Cortex of kidney (tissue), 1 donor: ENCODE measurements at places on chromosomes 7 and 10.

- DNase-seq = no peak
Measured at GRCh38 chr7:56033671-56034432, 17.4 kb downstream of the PSPH start.

GRCh38 chr7:11830582-11831155 lies 1.3 kb downstream of the THSD7A start:
- DNase-seq = no peak

GRCh38 chr10:70552586-70552985 lies 50.0 kb downstream of the PRF1 start:
- DNase-seq = no peak

DNA sequence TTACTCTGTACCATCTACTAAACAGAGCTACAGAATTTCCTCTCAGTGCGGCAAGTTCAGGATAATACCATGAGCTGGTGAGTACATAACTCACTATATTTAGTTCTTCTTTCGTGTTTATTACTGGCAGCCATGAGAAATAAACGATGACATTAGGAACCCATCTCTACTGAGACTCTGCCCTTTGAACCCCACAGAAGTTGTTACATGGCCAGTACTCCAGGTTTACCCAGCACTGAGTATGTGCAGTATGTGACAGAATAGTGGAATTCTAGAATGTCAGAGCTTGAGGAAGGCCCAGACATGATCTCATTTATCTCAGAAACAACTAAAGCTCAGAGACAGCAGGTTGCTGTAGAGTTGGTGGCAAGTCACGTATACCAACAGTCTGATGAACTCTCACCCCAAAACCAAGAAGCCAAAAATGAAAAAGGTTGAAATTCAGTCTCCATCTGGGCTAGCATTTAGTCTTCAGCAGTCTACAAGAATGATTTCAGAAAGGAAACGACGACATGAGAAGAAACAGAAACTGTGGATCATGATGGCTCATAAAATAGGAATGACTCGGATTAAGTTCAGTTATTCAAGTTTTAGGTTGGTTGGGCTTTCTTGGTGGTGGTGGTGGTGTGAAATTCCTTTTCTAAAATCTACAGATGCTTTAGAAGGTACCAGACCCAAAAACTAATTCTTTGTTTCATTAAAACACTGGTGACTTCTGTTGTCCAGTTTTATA lies 78.5 kb downstream of the SORBS1 start:
- DNase-seq = no peak

DNA sequence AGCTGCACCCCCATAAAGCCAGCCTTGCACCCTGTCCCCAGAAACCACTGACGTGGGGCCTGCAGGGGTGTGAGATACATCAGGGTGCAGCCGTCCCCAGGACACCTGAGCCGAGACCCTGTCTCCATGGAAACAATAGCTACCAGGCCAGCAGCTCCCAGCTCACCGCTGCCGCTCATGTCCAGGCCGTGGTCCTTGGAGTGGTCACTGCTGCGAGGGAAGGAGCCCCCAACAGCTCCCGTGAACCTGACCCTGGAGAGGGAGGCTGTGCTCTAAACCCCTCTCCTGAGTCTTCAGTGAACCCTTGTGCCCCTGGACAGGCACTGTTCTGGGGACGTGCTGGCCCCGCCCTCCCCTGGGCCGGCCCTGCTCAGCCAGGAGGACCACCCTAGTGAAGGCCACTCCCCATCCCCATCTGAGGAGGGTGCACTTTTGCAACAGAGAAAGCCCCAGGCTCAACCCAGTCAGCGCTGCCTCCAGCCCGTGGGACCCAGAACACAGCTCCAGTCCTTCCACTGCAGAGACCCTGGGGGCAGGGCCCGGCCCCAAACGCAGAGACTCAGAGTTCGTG lies 19.6 kb upstream of the INPP5A start:
- DNase-seq = no peak

DNA sequence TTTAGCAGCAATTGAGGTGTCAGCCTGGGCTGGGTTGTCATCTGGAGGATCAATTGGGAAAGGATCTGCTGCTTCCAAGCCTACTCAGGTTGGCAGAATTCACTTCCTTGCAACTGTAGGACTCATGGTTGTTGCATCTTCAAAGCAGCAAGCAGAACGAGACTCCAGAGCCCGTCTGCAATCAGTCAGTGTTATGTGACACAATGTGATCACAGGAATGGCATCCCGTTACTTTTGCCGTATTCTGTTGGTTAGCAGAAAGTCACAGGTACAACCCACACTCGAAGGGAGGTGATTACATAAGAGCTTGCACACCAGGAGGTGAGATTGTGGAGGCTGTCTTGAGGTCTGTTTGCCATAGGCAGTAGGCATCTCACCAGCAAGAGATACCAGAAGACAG lies 15.4 kb upstream of the LYZL1 start:
- DNase-seq = no peak

GRCh38 chr10:86345859-86346798 lies 20.5 kb downstream of the GRID1 start:
- no peak for DNase-seq

DNA sequence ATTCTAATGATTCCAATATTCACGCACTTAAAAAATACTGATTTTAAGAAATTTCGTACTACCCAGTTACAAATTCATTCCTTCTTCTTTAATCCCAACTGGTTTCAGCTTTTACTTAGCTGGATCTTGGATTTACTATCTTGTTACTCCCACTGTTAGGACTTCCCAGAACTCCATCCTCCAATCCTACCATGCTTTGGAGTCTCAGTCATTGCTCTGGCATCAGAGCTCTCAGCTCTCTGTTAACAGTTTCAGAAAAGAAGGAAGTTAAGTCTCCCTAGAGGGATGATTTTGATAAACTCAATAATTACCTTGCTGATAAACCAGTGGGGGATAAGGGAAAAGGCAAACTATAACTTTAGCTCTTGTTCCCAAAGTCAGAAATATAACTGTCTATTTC lies 9.5 kb downstream of the PPA1 start:
- no peak for DNase-seq

DNA sequence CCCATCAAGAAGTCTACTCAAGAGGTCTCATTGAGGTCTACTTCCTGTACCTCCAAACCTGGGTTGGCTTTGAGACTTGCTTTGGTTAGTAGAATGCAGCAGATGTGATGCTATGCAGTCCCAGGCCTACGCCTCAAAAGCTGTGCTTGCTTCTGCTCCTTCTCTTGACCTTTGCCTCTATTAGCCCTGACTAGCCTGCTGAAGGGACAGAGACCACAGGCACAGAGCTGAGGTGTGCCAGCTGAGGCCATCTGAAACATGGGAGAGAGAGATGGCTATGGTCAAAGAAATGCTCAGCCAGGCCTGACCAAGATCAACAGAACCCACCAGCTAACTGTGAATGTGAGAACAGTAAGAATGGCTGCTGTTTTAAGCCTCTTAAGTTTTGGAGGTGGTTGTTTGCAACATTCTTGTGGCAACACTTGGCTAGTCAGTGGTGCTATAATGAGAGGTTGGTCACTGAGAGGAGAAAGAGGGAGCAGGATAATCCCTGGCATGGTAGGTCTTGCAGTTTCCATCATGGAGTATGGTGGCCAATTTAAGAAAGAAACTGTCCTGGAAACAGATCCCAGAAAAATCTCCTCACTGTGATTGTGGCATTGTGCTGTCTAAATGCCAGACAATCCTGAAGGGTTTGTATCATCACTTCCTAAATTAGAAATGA lies 176.1 kb upstream of the PHYHIPL start:
- DNase-seq = no peak

GRCh38 chr7:18770822-18771221 lies 275.3 kb downstream of the HDAC9 start:
- DNase-seq = no peak

DNA sequence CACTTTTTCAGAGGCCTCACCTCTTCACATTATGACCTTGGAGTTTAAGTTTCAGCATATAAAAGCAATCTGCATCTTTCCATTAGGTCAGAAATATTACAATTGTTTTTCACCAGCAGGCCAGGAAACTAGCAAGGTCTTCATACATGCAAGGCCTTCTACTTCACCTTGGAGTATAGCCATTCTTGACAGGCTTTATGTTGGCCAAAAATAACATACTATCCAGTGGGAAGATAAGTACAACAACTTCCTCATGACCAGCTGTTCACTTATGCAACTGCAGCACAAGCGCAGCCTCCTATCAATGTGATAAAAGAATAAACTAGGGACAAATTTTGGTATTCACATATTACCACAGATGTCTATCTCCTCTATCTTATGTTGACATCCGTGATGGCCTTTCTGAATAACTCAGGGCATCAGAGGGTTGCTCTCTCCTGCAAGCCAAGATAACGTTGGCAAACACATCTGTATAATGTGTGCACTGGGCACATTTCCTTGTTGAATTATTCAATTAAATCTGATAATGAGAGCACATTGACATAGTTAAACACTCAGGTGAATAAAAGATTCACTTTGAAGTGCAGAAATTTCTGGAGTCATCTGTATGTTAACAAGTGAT lies 239.8 kb downstream of the FZD1 start:
- no peak for DNase-seq

- no peak for DNase-seq
Measured at GRCh38 chr7:92949748-92950147, 113.4 kb upstream of the CDK6 start.

DNA sequence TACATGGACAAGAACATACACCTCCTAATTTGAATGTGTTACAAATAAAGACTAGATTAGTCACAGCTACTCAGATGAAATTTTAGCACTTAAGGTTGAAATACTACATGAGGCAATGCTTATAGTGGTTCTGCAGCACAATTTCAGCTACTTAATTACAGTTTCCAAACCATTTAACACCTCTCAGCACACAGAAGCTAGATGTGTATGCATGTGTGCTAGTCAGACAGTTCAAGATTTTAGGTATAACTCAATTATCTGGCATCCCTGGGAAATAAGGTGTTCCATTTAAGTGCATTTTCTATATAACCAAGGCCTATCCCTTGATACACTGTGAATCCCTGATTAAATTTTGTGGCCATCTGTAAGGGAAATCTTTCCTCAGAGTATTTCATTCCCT lies 141.8 kb downstream of the CHCHD3 start:
- no peak for DNase-seq

DNA sequence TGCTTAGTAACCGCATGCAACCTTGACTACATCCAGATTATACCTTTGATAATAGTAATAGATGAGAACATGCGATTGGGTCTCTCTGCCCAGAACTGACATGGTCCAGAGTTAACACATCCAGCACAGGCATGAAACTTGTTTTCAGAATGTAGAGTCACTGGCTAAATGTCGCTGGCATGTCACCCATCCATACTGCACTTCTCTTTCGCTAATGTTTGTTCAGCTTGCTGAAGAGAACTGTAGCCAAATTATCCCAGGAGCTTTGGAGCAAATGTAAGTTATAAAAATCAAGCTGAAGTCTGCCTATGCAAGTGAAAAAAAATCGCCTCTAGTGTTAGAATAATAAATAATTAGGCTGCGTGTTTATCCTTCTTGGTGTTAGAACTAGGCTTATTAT lies 98.2 kb downstream of the PRTFDC1 start:
- no peak for DNase-seq

GRCh38 chr7:132943645-132944044 lies 138.2 kb downstream of the CHCHD3 start:
- DNase-seq = no peak

- DNase-seq = no peak
Measured at GRCh38 chr7:155705623-155706360, 61.3 kb downstream of the RBM33 start.

DNA sequence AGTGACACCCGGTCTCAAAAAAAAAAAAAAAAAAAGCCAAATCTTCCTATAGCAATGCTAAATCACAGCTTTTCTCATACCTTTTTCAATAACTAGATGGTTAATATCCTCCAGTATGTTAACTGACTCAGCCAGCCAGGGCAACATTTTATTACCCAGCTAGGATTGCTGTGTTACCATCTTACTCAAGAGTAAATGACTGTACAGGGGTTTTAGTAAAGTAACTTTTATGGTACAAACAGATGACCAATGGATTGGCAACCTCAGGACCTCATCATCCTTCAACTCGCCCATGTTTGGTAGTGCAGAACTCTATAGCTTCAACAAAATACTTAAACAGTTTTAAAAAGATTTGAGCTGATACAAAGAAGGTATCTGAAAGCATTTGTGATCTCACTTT lies 59.5 kb downstream of the HBP1 start:
- no peak for DNase-seq

GRCh38 chr7:149859876-149860275 lies 13.9 kb upstream of the ATP6V0E2 start:
- no peak for DNase-seq

DNA sequence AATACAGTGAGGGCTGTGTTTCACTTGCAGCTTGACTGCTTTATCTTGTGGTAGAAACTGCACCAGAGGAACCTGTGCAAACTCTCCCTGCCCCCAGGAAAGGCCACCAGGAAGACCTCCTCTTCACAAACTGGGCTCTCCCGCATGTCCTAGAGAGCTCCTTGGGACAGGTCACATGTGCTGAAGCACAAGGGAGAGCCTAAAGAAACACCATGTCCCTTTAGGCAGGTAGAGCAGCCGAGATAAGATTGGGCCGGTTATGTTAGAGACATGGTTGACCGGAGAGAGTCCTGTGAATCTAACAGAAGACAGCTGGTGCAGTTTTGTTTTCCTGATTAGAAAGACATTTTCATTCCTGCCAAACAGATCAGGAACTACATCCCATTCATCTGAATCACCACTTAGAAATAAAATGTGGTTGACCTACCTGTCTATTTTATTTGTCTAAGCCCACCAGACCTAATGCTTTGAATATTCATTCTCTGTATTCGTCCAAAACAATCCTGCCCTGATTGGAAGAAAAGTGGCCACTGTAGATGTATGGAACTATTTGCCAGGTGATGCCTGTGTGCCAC lies 224.1 kb downstream of the GLI3 start:
- DNase-seq = no peak

DNA sequence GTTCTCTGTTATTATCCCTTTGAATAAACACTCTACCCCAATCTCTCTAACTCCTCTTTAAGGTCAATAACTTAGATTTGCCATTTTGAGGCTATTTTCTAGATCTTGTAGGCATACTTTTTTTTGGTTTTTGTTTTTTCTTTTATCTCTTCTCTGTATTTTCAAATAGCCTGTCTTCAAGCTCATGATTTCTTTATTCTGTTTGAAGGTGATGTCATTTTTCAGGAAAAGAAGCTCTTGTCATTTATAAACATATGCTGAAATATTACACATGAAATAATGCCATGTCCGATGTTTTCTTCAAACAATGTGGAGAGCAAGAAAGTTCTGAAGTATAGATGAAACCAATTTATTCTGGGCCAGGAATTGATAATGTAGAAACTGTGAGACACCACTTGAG lies 57.5 kb upstream of the CABCOCO1 start:
- DNase-seq = no peak

DNA sequence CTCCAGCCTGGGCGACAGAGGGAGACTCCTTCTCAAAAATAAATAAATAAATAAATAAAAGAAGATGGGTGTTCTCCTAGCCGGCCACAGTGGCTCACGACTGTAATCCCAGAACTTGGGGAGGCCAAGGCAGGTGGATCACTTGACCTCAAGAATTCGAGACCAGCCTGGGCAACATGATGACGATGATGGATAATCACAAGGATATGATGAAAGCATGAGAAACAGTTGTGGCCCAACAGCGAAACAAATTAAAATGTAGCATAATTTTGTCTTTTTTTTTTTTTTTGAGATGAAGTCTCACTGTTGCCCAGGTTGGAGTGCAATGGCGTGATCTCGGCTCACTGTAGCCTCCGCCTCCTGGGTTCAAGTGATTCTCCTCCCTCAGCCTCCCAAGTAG lies 12.9 kb downstream of the ZNF786 start:
- no peak for DNase-seq
